ENCODE measurements at places on chromosomes 4 and X. TPM values are rescaled to one million over a fixed set of nuclear protein-coding genes. Genes with fewer than 3 reads are reported as not detected.

Gene CA5B
- 80.5 TPM for total RNA-seq

- no peak overlapping the region for H3K4me3 ChIP-seq
- H3K27ac ChIP-seq, result no peak overlapping the region
- no peaks in the 10 kb centered on the region for H3K27me3 ChIP-seq
These were observed 69.5 kb upstream of the MND1 start for GRCh38 chr4:153274967-153275366.

DNA sequence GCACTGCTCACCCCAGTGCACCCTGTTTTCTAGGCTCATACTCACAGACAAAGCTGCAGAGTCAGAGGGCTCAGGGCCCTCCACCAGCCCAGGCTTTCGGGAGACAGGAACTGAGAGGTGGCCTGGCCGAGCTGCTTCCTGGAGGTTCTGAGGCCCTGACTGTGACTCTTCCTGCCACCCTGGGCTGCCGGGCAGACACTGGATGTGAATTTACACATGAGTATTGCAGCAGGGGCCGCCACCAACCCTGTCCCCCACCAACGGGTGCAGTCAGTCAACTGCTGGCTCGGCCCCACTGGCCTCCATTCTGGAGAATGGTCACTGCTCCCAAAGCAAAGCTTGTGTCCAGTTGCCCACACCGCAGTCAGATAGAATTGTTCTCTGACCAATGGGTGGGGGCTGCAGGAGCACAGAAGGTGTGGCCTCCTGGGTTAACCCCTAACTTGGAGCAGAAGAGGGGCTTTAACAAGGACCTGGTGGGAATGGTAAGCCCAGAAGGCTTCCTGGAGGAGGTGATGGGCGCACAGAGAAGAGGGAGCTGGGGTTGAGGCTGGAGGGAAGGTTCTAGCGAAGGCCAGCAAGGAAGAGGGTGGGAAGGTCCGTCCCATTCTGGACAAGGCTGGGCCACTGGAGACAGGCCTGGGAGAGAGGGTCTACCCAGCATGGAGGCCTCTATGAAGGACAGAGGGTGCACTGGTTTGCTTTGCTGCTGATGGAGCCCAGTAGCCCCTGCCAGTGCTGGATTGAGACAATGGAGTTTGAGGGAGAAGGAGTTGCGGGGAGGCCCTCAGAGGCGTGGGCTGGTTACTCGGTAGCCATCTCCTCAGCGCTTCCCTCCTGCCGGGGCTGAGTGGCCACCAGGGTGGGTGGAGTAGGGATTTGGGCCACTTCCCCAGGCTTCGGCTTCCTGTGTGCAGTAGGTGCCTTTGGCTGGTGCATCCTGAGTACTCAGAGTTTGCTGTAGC lies 135.3 kb downstream of the CPZ start:
- H3K27ac ChIP-seq, result no peak overlapping the region
- H3K36me3 ChIP-seq, result no peaks in the 10 kb centered on the region
- no peaks in the 10 kb centered on the region for H3K4me1 ChIP-seq
- no peaks in the 10 kb centered on the region for H3K27me3 ChIP-seq

Gene PDZD11
- total RNA-seq, result 22.3 TPM

- no peak overlapping the region for H3K4me3 ChIP-seq
- H3K4me1 ChIP-seq, result no peaks in the 10 kb centered on the region
- no peaks in the 10 kb centered on the region for H3K27me3 ChIP-seq
These were observed 53.5 kb upstream of the ACSL1 start for GRCh38 chr4:184879271-184879670.

- H3K27me3 ChIP-seq, result no peaks in the 10 kb centered on the region
- H3K27ac ChIP-seq, result no peak overlapping the region
- no peaks in the 10 kb centered on the region for H3K36me3 ChIP-seq
- H3K4me3 ChIP-seq, result no peak overlapping the region
These were observed 177.8 kb downstream of the RASL11B start for GRCh38 chr4:53039741-53040458.

GRCh38 chr4:87031920-87032319 lies 97.1 kb downstream of the AFF1 start:
- no peak overlapping the region for H3K27ac ChIP-seq
- peaks cover 3% of the 10 kb centered on the region for H3K4me1 ChIP-seq
- no peak overlapping the region for H3K4me3 ChIP-seq
- no peaks in the 10 kb centered on the region for H3K27me3 ChIP-seq
- no peaks in the 10 kb centered on the region for H3K36me3 ChIP-seq

DNA sequence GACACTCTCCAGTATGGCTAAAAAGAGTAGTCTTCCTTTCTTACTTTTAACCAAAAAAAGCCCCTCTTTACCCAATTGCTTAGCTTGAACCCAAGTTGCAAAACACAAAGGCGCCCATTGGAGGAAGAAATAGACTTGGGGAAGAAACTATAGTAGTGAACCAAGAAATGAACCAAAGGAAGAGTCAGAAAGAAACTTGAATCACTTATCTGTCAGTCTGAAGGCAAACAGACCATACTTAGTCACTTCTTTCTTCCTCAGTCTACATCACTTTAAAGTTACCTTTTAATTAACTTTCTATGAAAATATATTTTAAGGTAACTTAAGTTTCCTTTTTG lies 161.4 kb upstream of the GIMD1 start:
- no peaks in the 10 kb centered on the region for H3K27me3 ChIP-seq
- DNase-seq, result no peak
- no peak overlapping the region for H3K4me3 ChIP-seq
- H3K4me1 ChIP-seq, result no peaks in the 10 kb centered on the region
- no peak overlapping the region for H3K27ac ChIP-seq

GRCh38 chr4:3673176-3673575 lies 93.0 kb upstream of the ADRA2C start:
- no peaks in the 10 kb centered on the region for H3K27me3 ChIP-seq
- no peaks in the 10 kb centered on the region for H3K4me1 ChIP-seq
- no peaks in the 10 kb centered on the region for H3K36me3 ChIP-seq
- H3K27ac ChIP-seq, result no peak overlapping the region

DNA sequence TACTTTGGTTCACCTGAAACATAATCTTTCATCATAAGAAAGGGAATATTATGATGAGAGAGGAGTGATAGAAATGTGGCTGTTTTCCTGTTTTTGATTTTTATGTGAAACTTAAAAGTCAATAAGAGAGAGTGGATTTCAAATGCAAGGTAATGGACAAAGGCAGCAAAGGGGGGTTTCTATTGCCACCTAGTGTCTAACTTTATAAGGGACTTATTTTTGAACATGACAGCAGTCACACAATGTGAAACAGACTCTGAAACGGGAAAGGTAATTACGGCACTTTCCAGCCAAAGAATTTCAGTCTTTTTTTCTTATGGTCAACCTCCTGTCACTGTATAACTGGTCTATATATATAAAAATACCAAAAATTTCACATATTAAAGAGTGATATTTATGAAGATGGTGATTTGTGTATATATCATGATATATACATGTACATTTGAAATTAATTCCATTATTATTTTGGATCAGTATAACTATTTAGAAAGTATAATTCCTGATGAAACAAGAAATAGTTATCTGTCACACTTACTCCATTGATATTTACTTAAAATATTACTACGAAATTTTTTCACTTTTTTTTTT lies 127.1 kb downstream of the FBXO8 start:
- H3K4me1 ChIP-seq, result no peaks in the 10 kb centered on the region
- DNase-seq, result no peak
- H3K36me3 ChIP-seq, result no peaks in the 10 kb centered on the region
- no peak overlapping the region for H3K27ac ChIP-seq

DNA sequence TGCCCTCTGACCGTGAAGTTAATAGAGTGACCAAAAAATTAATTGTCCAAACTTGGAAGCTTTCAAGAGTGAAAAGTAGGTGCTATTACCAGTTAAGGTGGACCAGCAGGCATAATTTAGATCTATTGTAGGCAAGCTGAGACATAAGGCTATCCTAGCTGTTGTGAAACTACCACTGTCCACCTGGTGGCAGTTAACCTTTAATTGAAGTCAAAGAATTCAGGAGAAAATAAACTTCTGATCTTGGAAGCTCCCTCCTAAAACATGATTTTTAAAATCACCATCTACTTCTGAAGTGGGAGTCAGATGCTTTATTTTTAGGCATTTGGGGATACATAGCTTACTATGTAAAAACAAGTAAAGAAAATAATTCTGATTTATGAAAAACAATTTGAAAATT lies 636.3 kb upstream of the HTR2C start:
- no peak overlapping the region for H3K27ac ChIP-seq
- no peaks in the 10 kb centered on the region for H3K4me1 ChIP-seq
- no peaks in the 10 kb centered on the region for H3K27me3 ChIP-seq
- H3K36me3 ChIP-seq, result no peaks in the 10 kb centered on the region
- H3K4me3 ChIP-seq, result no peak overlapping the region

DNA sequence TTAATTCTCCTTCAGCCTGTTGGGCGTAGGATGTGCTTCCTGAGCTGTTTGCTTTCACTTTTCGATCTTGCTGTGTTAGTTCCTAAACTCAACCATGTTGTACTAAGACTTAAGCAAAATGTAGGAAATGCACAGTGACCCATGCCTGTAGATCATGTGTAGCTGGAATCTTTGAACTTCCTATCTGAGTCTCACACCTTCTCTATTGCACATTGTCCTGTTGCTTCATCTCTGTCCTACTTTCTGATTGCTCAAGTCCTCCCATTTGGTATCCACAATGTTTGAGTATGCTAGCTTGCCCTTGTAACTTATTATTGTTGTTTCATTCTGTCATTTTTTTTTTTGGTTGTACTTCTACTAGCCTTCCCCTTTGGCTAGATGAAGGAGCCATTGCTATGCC lies 239.6 kb downstream of the PPP1R2C start:
- peaks cover 17% of the 10 kb centered on the region for H3K4me1 ChIP-seq
- no peak overlapping the region for H3K4me3 ChIP-seq
- no peaks in the 10 kb centered on the region for H3K27me3 ChIP-seq
- DNase-seq, result no peak
- H3K36me3 ChIP-seq, result no peaks in the 10 kb centered on the region

DNA sequence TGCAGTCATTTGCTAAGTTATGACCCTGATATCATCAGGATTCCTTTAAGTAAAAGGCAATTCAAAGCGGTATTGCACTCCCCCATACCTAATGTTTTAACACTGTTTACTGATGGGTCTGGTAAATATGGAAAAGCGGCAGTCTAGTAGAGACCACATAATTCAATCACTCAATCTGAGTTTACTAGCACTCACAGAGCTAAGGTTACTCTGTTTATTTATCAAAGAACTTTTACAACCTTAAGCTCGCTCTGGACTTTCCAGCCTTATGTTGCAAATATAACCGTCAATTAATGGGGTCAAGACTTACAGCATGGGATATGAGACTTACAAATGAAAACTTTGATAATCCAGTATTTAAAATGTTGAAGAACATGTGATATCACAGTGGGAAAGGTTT lies 124.5 kb upstream of the ZCCHC13 start:
- DNase-seq, result no peak
- no peak overlapping the region for H3K4me3 ChIP-seq
- no peaks in the 10 kb centered on the region for H3K4me1 ChIP-seq
- no peaks in the 10 kb centered on the region for H3K36me3 ChIP-seq
- no peaks in the 10 kb centered on the region for H3K27me3 ChIP-seq

Gene CISD2
- total RNA-seq, result 11.2 TPM

Gene EOLA2
- 80.9 TPM for total RNA-seq

GRCh38 chr4:127224556-127224955 lies 408.2 kb upstream of the INTU start:
- H3K4me1 ChIP-seq, result no peaks in the 10 kb centered on the region
- no peak overlapping the region for H3K27ac ChIP-seq
- no peak for DNase-seq
- no peaks in the 10 kb centered on the region for H3K27me3 ChIP-seq
- H3K36me3 ChIP-seq, result no peaks in the 10 kb centered on the region

DNA sequence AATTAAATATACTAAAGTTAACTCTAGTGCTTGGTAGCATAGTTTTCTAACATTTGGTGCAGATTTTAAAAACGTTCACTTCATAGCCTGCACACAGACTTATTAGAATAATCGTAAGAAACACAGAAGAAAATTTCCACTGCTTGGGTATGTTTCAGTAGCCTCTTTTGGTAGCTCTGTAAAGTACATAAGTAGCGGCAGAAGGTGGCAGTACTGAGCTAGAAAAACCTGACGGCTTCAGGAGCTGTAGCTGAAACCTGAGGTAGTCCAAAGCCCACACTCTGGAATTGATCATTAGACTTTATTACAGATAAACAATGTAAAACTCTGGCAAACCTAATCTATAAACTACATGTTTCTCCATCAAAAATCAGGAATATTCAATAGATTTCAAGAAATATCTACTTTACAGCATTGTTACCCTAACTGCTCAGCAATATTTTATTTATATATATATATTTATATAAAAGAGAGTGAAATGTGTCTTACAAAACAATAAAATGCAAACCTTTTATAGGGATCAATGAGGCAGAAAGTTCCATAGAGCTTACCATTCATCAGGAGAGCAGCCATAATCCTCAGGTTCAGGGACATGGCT lies 88.2 kb downstream of the ATP8A1 start:
- peak; percentile 86 for DNase-seq
- no peaks in the 10 kb centered on the region for H3K27me3 ChIP-seq
- no peak overlapping the region for H3K27ac ChIP-seq
- H3K4me1 ChIP-seq, result no peaks in the 10 kb centered on the region
- H3K4me3 ChIP-seq, result no peak overlapping the region

GRCh38 chrX:140180585-140180984 lies 215.3 kb upstream of the CXorf66 start:
- no peaks in the 10 kb centered on the region for H3K36me3 ChIP-seq
- DNase-seq, result no peak
- H3K27ac ChIP-seq, result no peak overlapping the region
- H3K4me3 ChIP-seq, result no peak overlapping the region
- no peaks in the 10 kb centered on the region for H3K4me1 ChIP-seq

Gene ADGRL3
- total RNA-seq, result not detected

Gene POF1B
- 0.25 TPM for total RNA-seq

Gene MTNR1A
- total RNA-seq, result not detected

GRCh38 chr4:7863911-7864681 lies 75.6 kb downstream of the AFAP1 start:
- no peak overlapping the region for H3K27ac ChIP-seq
- no peaks in the 10 kb centered on the region for H3K27me3 ChIP-seq
- H3K36me3 ChIP-seq, result no peaks in the 10 kb centered on the region
- DNase-seq, result peak; percentile 30
- no peak overlapping the region for H3K4me3 ChIP-seq
- H3K4me1 ChIP-seq, result no peaks in the 10 kb centered on the region

Gene HS6ST2
- total RNA-seq, result not detected

Gene QRFPR
- total RNA-seq, result not detected

GRCh38 chrX:36978886-36979285 lies 29.3 kb upstream of the FAM47C start:
- H3K36me3 ChIP-seq, result no peaks in the 10 kb centered on the region
- no peak overlapping the region for H3K4me3 ChIP-seq
- no peaks in the 10 kb centered on the region for H3K27me3 ChIP-seq
- no peak overlapping the region for H3K27ac ChIP-seq

GRCh38 chr4:17448689-17449088 lies 63.2 kb downstream of the QDPR start:
- H3K4me1 ChIP-seq, result no peaks in the 10 kb centered on the region
- H3K27ac ChIP-seq, result no peak overlapping the region
- no peaks in the 10 kb centered on the region for H3K36me3 ChIP-seq

Gene WWC2
- total RNA-seq, result 8.2 TPM

Gene DCAF12L1
- not detected for total RNA-seq

- H3K27ac ChIP-seq, result no peak overlapping the region
- peaks cover under 1% of the 10 kb centered on the region for H3K4me1 ChIP-seq
These were observed 6.3 kb downstream of the ABLIM2 start for GRCh38 chr4:8152090-8152864.

GRCh38 chr4:1384675-1385372 lies 21.4 kb downstream of the NKX1-1 start:
- H3K36me3 ChIP-seq, result peaks cover 8% of the 10 kb centered on the region
- DNase-seq, result no peak
- no peak overlapping the region for H3K4me3 ChIP-seq
